Eye (tissue), 1 donor: ENCODE measurements at places on chromosomes 3 and 15.

- peak; percentile 27 for DNase-seq
Measured at GRCh38 chr3:117144853-117145252, 435.3 kb downstream of the TUSC7 start.

- DNase-seq = no peak
Measured at GRCh38 chr15:101368861-101369642, 74.0 kb upstream of the SNRPA1 start.

- DNase-seq = no peak
Measured at GRCh38 chr3:22098021-22098420, 347.0 kb upstream of the ZNF385D start.

DNA sequence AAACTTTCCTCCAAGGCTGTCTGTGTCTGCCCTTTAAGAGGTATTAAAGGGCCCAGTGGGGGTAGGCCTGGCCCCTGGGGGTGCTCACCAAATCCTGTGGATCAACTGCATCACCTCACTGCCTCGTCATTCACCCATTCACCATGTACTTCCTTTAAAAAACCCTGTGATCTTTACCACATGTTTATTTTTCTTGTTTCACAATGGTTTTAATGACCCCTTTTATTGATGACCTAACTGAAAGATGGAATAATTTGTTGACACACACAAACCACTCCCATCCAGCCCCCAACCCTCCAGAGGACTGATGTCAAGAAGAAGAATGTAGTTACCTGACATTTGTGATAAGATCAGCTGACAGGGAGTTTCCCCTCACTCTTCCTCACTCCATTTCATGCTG lies 40.8 kb downstream of the KCNAB1 start:
- DNase-seq = peak; percentile 10

DNA sequence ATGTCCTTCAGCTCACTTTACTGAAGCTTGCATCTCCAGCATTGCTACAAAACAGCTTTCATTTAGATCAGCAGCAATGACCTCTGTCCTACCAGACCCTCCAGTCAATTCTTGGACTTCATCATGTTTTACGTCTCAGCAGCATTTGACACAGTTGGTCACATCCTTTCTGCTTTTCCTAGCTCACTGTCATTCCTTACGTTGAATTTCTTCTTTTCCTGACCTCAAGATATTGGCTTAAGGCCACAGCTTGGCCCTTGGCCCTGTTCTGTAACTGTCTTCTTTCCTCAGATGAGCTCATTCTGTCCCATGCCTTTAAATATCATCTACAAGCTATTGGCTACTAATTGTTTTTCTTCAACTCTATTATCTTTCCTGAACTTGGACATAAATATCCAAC lies 576.2 kb upstream of the KCNMB2 start:
- no peak for DNase-seq

DNA sequence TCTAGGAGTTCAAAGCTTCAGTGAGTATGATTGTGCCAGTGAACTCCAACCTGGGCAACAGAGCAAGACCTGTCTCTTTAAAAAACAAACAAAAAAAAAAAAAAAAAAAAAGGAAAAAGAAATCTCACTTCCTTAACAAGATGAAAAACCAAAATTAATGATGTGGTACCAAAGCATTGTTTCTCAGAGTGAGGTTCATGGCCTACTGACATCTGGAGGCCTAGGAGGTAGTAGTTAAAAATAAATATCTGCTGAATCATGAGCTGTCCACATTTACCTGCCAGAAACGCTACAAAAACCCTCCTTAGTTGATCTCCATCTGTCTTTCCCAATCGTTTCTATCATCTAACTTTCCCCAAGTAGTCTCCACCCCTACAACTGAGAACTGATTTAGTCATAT lies 51.2 kb downstream of the EPHA6 start:
- no peak for DNase-seq

- no peak for DNase-seq
Measured at GRCh38 chr15:85762756-85763127, 32.0 kb downstream of the KLHL25 start.

DNA sequence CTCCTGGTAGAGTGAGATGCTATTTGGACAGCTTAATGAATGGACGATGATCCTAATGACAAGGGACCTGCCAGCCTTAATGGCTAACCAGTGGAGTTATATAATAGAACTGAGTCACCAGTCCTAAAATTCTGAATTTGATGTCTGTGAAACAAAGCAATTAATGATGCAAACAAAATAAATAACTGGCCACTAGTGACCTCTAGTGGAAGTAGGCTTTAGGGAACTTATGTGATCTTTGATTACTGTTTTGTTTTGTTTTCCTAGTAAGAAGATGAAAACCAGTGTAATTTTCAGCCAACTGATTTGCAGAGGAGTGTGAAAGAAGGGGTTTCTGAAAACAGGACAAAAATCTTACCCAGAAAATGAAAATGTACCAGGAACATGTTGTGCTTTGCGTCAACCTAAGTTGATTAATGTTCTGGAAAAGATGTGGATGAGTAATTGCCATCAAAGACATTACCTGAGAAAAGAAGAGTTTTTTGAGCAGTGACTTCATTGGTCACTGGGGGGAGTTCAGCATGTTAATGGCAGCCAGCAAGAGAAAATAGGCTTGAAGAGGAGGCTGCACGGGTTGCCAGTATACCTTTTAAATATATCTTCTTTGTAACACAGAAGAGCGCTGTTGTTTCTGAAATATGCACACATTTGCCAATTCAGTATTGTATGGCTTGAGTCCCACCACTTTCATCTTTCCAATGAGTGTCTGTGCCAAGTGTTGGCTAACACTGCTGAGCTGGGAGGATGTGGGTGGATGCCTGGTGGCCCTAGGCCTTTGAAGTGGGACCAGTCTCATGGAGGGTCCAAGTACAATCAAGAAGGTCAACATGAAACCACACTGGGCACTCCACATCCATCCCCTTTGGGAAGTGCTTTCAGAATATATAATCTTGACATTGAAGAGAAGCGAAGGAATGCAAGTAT lies 9.3 kb downstream of the VEPH1 start:
- peak; percentile 84 for DNase-seq

DNA sequence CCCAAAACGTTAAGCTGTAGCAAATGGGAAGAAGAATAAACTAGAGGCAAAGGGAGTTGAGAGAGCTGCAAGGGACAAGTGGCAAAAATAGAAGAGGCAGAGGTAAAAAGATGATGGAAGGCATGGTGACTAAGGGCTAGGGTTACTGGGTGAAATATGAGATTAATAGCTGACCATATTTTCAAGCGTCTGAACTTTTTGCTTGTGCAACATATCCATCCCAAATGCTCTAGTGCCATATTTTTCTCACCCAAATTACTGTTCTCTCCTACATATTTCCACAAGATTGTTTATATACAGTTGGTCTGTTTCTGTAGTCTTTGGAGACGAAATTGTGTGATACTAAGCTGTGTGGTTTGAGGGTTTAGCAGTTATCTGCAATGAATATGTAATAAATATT lies 145.5 kb downstream of the GMNC start:
- DNase-seq = no peak

DNA sequence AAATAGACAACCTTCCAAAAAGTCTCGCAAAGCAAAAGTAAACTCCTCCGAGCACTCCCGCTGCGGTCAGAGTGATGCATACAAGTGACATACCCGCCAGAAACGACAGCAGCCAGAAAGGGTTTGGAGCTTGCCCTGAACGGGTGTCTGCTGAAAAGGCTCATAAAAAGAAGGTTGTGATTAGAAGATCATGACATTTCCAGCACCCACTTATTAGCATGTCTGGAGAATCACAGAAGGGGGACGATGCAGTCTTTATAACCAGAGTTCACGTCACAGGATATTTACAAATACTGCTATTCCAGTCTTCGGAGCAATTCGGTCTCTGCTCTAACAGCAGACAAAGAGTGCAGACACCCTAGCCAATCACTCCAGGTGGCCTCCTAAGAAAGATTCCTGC lies 59.1 kb upstream of the FRMD4B start:
- no peak for DNase-seq

DNA sequence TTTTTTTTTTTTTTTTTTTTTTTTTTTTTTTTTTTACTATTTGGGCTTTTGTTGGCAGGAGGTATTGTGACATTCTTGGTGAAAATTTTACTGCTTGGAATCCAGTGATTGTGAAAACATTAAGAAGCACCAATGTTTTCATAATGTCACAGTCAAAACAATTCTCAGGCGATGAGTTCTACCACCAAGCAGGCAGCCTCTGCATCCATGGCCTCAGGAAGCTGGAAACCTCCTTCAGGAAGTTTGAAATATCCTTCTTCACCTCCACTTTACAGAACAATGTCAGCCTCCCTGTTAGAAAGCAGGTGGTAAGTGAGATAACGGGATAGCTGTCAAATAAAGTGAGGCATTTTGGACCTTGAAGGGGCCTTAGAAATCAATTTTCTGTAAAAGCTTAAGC lies 98.3 kb downstream of the MEX3B start:
- no peak for DNase-seq

DNA sequence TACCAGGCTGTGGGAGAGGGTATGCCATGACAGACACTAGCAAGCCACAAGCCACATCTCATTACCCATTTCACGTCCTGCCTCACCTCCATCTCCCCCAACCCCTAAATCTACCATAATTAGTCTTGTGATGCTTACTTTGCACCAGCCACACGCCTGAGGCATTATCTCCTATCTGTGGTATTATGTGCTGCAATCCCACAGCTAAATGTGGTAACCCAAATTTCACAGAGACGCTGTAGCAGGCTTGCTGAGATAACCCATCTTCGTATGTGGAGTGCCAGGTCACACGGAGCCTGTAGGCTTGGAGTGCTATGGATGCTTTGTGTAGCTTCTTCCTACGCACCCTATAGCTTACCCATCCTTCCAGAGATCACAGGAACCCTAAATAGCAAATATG lies 256.7 kb upstream of the KCNH8 start:
- no peak for DNase-seq
